ENCODE measurements at places on chromosomes 6 and 20. TPM values are rescaled to one million over a fixed set of nuclear protein-coding genes. Genes with fewer than 3 reads are reported as not detected.

ULBP3 gene
- total RNA-seq, result 3.3 TPM

PHACTR1 gene
- total RNA-seq, result not detected

PCSK2 gene
- total RNA-seq, result not detected

MYL9 gene
- total RNA-seq, result 14.8 TPM
